Activated T-cell treated with anti-CD3 and anti-CD28 coated beads, Interleukin-2, amount 50 U/mL, for 72 hours (primary cell): ENCODE measurements at places on chromosomes 3 and 15.

- DNase-seq, result peak; percentile 6
Measured at GRCh38 chr3:44761101-44761423, 357 bp downstream of the KIAA1143 start.

DNA sequence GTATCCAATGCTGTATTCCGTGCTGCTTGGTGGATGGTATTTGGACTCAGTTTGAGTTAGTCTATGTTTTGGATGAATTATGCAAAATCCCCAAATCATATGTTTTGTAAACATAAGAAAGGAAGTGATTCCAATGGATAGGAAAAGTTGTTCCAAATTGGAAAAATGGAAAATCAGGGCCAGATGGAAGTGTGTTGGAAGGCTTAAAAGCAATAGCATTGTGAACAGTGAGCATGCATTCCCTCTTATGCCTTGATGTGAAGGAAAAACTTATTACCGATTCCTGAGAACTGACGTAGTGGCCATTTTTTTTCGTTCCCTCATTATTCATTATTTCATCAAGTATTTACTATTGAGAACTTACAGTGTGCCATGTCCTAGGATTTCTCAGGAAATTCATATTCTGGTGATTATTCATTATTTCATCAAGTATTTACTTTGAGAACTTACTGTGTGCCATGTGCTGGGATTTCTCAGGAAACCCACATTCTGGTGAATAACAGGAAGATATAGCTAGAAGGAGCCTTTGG, 144.1 kb upstream of the TPRG1 start:
- DNase-seq, result no peak

DNA sequence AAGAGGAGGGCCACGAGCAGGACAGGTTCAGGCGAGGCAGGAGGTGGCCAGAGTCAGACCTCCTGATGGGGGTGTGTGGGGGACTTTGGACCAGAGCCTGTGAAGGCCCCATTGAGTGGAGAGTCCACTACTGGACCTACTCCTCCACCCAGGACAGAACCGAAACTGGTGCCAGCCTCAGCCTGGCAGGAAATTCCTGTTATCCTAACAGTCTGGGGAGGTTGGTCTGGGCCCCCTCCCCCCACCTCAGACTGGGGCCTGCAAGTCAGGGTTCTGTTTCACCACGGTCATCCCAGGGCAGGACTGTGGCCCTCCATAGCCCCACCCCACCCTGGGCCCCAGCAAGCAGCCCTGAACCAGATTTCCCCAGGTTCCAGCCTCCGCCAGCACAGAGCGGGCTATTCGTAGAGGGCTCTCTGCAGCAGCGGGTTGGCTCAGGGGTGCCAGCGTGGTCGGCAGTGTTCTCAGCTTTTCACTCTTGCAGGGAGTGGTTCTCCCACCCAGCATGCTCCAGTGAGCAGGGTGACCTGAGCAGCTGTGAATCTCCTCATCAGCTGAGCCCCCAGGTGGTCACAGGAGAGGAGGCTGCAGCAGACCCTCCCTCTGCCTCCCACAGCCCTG, 217.3 kb downstream of the TBC1D2B start:
- DNase-seq, result no peak

DNA sequence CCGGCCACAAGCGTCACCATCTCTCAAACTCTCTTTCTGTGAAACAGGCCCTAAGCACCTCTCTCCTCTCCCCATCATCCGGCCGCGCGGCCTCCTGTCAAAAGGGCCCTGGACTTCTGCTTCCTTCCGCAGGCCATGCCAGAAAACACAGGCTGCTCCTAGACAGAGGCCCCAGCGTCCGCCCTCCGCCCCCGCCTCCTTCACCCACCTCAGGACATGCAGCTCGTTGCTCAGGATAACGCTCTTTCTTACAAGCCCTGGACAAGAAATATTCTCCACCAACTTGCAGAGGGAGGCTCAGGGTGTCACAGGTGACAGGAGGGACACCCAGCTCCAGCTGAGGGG, 212.0 kb downstream of the XXYLT1 start:
- DNase-seq, result no peak

GRCh38 chr15:69524814-69525213, 72.2 kb downstream of the RPLP1 start:
- no peak for DNase-seq
